ENCODE measurements at places on chromosomes 12 and 14. TPM values are rescaled to one million over a fixed set of nuclear protein-coding genes. Genes with fewer than 3 reads are reported as not detected.

DNA sequence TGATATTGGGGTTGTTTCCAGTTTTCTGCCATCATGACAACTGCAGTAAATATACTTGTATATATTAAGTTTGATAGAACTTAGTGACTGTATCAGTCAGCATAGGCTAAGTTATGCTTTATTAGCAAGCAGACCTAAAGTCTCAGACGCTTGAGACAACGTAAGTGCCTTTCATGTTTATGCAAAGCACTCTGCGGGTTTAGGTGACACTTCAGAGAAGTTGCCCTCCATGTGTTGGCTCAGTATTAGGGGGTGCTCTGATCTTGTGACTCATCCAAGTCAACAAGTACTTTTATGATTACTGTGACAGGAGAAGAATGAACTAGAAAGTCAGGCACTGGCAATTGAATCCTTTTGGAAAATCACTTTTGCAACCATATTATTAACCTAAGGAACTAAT lies 13.3 kb upstream of the OTOGL start:
- no peak for DNase-seq

DNA sequence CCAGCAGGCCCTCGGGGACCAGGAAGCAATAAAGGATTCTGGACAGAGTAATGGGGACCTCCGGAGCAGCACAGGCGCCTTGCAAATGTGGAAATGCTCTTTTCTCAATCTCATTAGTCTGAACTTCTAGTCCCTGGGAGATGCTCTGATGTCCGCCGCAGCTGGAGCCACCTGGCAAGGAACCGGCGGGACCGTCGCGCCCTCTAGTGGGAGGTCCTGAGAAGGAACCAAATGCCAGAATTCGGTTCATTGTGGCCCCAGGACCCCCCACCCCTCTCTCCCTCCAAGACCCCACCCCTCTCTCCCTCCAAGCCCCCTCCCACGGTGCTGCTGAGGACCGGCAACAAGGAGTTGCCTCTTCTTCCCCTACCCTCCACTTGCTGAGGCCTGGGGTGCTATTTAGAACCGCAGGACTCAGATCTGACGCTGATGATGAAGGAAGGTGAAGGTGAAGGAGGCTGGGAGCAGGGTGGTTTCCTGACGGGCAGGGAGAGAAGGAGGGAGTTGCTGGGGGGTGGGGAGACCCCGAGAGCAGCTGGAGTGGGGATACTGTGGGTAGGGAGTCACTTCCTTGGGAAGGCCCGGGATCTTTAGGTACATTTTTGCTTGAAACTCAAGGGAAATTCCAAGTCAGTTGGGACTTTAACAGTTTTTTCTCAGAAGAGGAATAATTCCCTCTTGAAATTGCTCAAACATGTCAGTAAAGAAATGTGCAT lies 42.5 kb downstream of the SMIM41 start:
- DNase-seq: peak; percentile 91

DNA sequence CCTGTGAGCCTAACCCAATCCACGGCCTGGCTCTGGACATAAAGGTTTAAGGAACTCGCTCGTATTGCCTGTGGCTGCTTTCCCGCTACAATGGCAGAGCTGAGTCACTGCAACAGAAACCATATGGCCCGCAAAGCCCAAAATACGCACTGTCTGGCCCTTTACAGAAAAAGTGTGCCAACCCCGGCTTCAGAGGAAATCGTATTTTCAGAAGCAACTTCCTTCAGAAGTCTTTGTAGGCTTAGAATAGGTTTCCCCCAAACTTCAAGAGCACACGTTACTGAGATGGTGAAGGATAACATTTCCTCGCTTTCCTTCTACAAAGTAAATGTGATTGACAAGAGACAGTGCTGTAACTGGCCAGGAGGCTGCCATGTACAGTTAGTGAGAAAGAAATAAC lies 34.8 kb upstream of the TESC start:
- no peak for DNase-seq

- DNase-seq: no peak
Measured at GRCh38 chr14:96205978-96206360, 1.3 kb downstream of the BDKRB2 start.

GRCh38 chr12:64452559-64453329 lies 824 bp downstream of the TBK1 start:
- DNase-seq: no peak

DNA sequence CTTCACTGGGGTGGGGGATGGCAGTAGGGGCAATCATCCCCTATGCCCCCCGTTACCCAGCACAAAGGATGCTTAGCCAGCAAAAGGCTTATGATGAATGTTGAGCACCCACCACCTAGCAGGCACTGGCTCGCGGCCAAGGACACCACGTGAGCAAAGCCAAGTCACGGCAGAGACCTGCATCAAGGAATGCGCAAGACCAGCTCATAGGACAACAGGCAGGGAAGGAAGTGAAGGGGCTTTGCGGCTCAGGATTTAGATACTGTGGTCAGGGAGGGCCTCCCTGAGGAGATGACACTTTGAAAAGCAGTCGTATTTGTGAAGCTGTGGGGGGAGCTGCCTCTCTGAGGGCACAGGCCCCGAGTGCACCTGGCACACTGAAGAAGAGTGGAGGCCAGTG lies 32.8 kb downstream of the SH2B3 start:
- DNase-seq: peak; percentile 89

GRCh38 chr14:92328664-92329255 lies 5.8 kb downstream of the SLC24A4 start:
- no peak for DNase-seq

- no peak for DNase-seq
Measured at GRCh38 chr14:34179727-34180126, 228.9 kb upstream of the EGLN3 start.

GRCh38 chr14:76510181-76510580 lies 134.2 kb downstream of the ESRRB start:
- DNase-seq: peak; percentile 39

GRCh38 chr12:65318186-65318685 lies 39.8 kb downstream of the MSRB3 start:
- DNase-seq: no peak

- peak; percentile 71 for DNase-seq
Measured at GRCh38 chr12:123064885-123065619, 84.6 kb downstream of the ARL6IP4 start.

GRCh38 chr12:109927622-109928021 lies 27.5 kb downstream of the TCHP start:
- DNase-seq: no peak

DNA sequence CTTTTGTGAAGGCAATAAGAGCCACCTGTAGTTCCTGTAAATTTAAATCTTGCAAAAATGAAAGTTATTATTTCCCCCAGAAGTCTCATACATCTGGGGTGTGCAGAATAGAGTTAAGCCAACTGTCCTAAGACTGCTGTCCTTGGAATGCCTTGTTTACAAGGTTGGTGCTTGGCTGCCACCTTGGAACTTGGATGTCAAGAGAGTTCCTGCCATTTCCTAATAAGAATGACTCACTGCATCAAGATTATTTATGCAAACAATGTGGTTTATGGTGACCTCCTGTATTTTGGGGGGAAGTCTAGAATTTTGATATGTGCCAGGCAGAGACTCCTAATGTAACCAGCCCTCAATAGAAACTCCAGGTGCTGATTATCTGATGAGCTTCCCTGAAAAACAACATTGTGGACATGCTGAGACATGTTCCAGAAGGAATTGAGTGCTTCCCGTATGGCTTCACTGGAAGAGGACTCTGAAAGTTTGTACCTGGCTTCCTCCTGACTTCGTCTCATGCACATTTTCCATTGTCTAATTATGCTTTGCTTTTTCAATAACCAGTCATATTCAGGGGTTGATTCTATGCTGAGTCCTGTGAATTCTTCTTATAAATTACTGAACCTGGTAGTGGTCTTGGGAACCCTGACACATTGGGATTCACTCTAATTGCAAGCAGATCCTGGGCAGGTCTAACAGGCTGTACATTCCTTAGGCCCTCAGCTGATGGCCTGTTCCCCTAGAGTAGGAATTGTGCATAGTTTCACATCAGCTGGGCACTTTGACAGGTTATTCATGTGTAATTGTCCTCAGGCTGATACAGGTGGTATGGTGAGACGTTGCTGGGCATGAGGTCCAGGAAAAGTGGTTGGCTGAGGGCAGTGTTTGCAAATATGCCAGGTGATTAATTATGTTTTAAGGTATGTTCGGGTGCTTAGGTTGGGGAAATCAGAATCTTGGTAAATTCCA lies 1370.7 kb upstream of the TMEM132C start:
- no peak for DNase-seq

GRCh38 chr14:37901978-37902377 lies 305.7 kb upstream of the SSTR1 start:
- DNase-seq: no peak

DNA sequence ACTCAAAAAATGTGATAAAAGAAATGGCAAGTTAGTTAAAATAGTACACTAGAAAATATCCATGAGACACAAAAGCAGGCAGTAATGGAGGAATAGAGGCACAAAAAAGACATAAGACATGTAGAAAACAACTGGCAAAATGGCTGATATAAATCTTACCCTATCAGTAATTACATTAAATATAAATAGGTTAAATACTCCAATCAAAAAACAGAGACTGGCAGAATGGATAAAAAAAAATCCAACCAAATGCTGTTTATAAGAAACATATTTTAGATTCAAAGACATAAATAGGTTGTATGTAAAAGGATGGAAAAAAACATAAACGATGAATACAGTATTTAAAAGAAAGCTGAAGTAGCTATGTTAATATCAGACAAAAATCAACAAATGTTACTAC lies 15.3 kb upstream of the BATF start:
- DNase-seq: no peak

GRCh38 chr12:82124711-82125380 lies 233.3 kb downstream of the CCDC59 start:
- no peak for DNase-seq

Gene SLC25A47
- total RNA-seq: not detected

Gene RERG
- total RNA-seq: 74.7 TPM

Gene TSPAN19
- total RNA-seq: 1.1 TPM

Gene C12orf50
- total RNA-seq: not detected

Gene KCNA1
- total RNA-seq: not detected

Gene ARHGEF25
- 9.3 TPM for total RNA-seq

Gene EFS
- total RNA-seq: 6.3 TPM

Gene GPX2
- not detected for total RNA-seq

Gene MIPOL1
- total RNA-seq: 10.9 TPM

Gene SYNDIG1L
- 0.52 TPM for total RNA-seq

Gene KRT85
- not detected for total RNA-seq

Data from spleen (tissue), 13 donors.